Fibroblast of the aortic adventitia (primary cell): ENCODE measurements at places on chromosomes 16 and 17. TPM values are rescaled to one million over a fixed set of nuclear protein-coding genes. Genes with fewer than 3 reads are reported as not detected.

The MEIOB gene
- total RNA-seq = 0.09 TPM in 1 of 2 replicates, not detected in the other

The SSTR5 gene
- not detected in 2 replicates for total RNA-seq

The CTRL gene
- 0.27 and 4.6 TPM in 2 replicates for total RNA-seq

The CETP gene
- total RNA-seq = not detected in 2 replicates

The BIRC5 gene
- total RNA-seq = 0.57 and 31.8 TPM in 2 replicates

DNA sequence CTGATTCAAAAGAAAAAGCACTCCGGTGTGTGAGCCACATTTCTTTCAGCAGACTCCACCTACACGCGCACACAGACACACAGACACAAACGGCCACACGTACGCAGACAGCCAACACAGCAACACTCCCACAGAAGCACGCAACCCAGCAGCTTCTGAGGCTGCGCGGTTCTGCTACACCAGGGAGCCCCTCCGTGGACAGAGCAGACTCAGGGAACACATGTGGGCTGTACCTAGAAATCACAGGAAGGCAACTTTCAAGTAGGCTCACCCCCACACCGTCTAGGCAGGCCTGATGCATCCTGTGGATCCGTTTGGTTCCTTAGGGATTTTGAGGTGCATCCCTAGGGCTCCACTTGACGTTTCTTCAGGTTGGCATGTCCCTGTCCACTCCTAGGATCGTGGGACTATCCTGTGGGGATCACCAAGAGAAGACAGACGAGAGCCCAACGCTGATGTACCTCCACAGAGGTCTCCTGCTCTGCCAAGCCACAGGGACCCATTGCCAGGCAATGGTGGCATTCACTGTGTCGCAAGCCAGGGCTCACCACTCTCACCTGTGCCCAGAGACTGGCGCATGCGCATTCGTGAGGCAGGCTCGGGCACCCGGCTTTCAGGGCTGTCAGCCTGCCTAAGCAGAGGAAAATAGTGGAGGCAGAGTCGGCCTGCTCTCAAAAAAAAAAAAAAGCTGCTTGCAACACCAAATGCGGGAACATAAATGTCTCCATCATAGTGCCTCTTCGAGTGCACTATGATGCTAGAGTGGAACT, 2333.3 kb downstream of the TP53TG3F start:
- DNase-seq = no peak

DNA sequence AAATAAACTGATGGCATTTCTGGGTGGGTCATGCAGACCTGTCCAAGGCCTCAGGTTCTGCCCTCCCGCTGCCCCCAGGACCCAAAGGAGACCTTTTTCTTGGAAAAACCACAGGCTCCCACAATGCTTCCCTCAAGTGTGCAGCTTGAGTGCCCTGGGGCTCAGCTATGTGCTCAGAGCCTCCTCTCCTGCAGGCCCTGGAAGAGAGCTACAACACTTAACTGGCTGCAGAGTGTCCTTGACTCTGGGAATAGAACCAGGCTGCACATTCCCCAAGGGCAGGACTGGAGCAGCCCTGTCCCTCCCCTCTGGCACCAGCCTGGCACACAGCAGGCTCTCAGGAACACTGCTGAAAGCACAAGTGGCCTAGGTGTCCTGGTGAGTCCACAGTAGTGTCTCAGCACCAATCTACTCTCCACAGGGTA, 4.8 kb upstream of the SREBF1 start:
- DNase-seq = no peak

- no peak for DNase-seq
These were observed 1128.6 kb downstream of the CDH8 start for GRCh38 chr16:60907645-60908044.

DNA sequence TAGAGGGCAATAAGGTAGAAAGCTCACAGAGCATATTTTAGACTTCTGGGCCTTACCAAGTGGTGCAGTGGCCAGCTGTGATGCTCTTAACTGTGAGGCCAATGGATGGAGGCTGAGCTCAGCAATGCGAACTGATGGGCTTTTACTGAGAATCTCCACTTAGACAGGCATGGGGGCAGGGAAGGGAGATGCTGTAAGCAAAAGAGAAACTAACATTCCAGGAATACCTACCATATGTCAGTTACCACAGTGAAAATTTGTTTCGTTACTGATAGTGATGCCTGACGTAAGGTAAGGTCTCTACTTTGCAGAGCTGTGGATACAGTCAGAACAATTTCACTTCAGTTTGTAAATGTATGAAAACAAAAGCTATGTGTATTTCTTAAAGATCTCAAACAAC, 250.6 kb upstream of the ZFHX3 start:
- DNase-seq = peak; percentile 3

- DNase-seq = peak; percentile 58
These were observed 916 bp downstream of the PAGR1 start for GRCh38 chr16:29816694-29817441.

DNA sequence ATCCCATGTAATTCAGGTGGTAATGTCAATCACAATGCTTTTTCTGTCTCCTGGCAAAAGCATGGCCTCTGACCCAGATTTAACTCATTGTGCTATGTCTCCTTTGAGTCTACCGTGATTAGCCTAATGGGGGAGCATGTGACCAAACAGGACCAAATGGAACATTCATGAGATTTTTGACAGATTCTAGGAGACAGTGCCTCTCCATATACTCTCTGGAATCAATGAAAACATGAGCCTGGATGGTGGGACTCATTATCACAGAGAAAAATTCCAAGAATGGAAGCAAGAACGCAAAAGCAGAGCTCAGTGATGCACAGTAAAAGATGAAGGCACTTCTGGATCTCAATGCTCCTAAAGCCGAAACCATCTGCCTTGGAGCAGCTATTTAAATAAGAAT, 307.9 kb upstream of the MON1B start:
- no peak for DNase-seq

DNA sequence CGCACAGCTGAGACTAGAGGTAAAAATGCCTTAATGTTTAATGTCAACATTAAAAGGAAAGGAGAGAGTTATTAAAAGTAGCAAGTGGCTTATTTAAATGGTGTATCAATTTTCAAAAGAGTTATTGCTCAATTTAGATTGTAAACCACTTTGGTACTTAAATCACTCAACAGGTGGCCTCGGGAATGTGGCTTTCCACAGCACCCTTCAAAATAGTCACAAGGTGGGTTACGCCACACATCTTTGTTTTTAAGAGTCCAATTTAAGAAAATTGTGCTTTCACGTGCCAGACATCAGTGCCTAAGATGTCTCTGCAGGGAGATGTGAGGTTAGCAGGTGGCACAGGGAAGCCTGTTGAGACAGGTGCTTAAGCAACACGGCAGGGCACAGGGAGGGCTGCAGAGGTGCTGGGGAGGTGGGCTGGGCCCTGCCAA, 27.5 kb upstream of the ADCY7 start:
- no peak for DNase-seq

DNA sequence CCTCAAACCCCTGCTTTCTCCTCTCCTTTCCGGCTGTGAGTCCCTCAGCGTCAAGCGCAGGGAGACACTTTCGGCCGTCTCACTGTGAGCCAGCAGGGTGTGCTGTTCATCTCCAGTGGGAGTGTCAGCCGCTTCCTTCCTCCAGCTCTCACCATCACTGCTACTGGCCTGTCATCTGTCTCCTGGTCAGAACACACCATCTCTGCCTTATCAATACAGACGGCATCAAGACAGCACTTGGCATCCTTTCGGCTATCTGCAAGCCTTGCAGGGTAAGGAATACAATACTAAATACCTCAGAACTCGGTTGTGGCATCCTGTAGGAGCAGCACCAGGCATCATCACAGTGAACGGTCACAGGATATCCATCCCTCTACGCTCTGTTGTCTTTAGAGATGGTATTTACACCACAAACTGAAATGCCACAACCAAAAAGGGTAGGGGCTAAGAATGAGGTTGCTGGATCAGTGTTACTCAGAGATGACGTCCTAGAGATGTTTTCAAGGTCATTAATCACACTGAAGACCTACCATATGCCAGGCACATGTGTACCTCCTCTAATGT, 20.7 kb upstream of the CMTM4 start:
- DNase-seq = no peak

GRCh38 chr16:65657556-65657955, 535.7 kb upstream of the CDH11 start:
- no peak for DNase-seq
